Activated CD4-positive, alpha-beta memory T cell treated with anti-CD3 and anti-CD28 coated beads for 36 hours (primary cell): ENCODE measurements at places on chromosomes 2 and 18.

DNA sequence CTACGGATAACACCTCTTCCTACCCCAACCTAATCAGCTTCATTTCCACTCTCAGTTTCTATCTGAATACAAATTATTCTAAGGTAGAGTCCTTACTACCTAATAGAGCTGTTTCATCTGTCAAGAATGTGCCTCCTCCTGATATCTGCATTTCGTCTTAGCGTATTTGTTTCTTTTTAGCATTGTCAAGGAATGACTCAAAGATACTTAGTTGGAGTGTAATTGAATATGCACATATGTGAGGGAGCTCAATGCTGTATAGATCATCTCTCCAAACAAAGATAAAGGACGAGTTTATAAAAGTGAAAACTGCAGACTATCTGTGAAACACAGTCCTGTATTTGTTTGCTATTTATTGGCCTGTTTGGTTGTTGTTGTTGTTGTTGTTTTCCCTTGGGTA lies 2059.4 kb upstream of the CELF4 start:
- no peak for DNase-seq

DNA sequence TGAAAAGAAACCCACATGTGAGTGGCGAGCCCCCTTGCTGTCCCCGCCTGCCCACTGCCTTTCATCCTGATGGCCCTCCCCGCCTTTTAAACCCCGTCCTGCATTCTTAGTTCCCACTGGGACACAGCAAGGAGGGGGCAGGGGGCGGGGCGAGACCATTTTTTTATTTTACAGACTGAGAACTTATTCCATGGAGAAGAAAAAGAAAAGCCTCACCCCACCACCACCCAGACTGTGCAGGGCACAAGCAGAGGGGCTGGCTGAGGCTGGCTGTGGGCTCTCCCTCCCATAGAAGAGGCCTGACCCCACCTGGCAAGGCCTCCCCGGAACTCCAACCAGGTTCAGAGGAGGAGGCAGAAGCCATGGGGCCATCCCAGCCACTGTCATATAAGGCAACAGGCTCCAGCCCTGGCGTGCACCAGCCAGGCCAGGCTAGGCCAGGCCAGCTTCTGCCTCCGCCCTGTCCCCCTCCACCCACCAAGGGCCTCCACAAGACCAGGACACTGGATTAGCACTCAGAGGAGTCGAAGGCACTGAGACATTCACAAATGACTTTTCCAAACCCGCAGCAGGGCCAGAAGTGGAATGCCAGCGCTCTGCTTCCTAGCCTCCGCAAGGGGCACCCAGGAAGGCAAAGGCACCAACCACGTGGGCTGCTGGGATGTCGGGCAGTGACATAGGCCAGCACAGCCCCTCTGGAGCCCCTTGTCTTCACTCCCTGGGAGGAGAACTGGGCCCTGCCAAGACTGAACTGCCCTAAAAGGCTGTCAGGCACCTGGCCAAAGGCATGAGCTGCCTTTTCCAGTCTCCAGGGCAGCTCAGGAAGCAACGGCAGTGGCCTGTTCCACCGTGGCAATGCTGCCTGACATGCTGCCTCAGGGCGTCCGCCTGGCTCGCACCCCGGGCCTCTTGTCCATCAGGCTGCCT lies 37.5 kb upstream of the SEMA4C start:
- DNase-seq, result no peak

- DNase-seq, result no peak
Measured at GRCh38 chr2:97758131-97758705, 44.8 kb downstream of the ZAP70 start.

GRCh38 chr18:10377956-10378355 lies 76.5 kb upstream of the APCDD1 start:
- DNase-seq, result no peak

GRCh38 chr2:10919771-10920621 lies 8.3 kb downstream of the KCNF1 start:
- no peak for DNase-seq

DNA sequence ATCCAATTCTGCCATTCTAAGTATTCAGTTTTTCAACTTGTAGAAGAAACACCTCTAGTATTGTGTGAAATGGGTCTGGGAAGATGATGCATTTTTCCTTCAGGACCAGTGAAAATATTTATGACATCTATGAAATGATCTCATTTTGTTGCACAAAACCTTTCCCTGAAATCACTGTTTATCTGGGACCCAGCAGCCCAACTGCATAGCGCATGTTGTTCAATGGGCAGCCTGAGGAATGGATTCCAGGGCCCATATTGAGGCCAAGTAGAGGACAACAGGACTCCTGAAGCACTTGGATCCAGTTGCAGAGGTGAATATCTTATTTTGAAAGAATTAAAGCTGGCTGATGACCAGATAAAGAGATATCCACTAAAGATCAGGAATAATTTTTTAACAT lies 7.3 kb downstream of the RBMS1 start:
- no peak for DNase-seq

- DNase-seq, result no peak
Measured at GRCh38 chr2:1987379-1987778, 243.1 kb upstream of the PXDN start.

GRCh38 chr2:236359426-236360045 lies 95.3 kb upstream of the ASB18 start:
- DNase-seq, result no peak

DNA sequence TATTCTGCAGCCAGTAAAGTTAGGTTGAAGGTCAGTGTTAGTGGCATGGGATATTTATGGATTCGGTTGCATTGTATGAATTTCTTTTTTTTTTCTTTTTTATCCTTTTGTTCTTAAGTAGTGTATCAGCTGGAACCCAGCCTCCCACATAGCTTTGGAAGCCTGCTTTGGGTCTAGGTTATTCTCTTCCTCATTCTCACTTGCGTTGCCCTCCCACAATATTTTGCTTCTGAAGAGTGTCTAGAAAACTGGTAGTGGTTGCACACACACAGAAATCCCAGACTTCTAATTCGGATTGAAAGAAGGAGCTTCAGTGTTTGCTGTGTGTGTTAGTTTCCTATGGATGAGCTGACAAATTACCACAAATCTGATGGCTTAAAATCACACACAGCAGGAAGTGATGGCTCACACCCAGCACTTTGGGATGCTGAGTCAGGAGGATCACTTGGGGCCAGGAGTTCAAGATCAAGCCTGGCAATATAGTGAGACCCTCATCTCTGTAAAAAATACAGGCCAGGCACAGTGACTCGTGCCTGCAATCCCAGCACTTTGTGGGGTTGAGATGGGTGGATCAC lies 104.8 kb downstream of the ARL4C start:
- DNase-seq, result peak; percentile 28

DNA sequence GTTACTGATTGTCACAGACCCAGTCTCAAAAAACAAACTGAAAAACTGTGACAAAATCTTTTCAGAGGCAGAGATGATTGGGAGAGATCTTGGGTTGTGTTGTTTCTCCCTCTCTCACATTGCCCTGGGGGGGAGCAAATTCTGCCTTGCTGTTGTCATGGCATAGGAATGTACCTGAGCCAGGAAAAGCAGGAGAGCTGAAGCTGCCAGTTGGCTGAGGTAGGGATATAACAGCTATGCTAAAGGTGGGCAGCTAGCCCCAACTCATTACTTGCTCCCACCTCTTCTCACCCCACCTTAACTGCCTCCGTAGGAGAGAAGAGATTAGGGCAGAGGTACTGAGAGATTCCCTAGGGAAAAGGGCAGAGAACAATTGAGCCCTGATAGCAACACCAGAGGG lies 299.3 kb downstream of the OSR1 start:
- DNase-seq, result no peak

DNA sequence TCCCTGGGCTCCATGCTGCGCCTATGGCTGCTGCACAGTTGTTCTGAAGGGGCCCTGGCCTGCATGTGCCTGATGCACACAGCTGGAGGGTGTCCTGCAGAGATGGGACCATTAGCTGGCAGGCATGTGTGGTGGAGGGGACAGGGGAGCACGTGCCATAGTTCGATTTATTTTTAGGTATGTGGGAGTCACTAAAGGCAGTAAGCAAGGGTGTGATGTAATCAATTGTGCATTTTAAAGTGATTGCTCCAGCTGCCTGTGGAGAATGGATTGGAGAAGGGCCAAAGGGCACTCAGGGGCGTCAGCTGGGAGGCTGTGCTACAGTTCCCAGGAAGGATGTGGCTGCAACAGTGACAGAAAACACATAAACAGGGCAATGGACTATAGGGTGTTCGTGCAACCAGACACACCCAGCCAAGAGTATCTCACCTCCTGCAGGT lies 205.1 kb downstream of the ARL4C start:
- peak; percentile 60 for DNase-seq

DNA sequence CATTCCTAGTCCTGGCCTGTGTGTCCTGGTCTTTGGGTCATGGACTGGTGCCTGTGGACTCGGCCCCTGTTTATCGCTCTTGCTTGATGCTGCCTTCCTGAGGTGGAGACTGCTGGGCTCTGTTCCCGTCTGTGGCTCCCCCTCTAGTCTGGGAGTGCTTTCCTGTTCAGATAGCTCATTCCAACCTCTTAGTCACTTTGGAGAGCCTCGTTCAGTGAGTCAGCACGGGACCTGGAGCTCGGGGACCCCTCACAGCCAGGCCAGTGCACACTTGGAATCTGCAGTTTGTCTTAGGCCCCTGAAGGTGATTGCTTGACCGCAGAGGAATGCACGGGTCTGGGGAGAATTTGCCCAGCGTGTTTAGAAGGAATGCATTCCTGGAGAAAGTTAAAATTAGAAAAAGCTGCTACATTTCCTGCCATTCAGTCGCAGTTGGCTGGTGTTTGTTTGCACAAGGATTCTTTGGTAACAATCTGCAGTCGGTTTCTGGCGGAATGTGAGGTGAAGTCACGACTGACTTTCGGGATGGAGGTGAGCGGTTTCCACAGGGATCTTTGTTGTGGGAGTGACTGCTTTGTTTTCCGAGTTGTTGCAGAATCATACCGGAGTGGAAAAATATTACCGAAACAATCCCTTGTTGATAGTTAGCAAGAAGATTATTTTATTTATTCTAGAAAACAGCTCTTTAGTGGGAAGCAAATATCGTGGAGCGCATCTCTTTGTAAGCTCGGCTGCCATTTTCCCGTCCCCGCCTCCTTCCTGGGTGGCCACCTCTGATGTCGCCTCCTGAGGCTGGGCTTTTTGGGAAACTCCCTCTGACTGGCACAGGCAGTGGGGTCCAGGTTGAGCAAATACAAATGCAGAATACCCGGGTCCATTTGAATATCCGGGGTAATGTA lies 29.6 kb downstream of the SH3BP4 start:
- no peak for DNase-seq

- DNase-seq, result no peak
Measured at GRCh38 chr2:173431191-173431590, 76.5 kb downstream of the CDCA7 start.

- no peak for DNase-seq
Measured at GRCh38 chr2:138724729-138725459, 55.3 kb downstream of the NXPH2 start.

GRCh38 chr2:13916066-13916465 lies 716.5 kb upstream of the LRATD1 start:
- no peak for DNase-seq

- peak; percentile 27 for DNase-seq
Measured at GRCh38 chr2:137888845-137889244, 75.4 kb upstream of the HNMT start.
